Stimulated activated CD4-positive, alpha-beta T cell treated with anti-CD3 and anti-CD28 coated beads, TNF-alpha, amount 100 ng/mL, for 24 hours (primary cell): ENCODE measurements at places on chromosomes 7 and 10.

DNA sequence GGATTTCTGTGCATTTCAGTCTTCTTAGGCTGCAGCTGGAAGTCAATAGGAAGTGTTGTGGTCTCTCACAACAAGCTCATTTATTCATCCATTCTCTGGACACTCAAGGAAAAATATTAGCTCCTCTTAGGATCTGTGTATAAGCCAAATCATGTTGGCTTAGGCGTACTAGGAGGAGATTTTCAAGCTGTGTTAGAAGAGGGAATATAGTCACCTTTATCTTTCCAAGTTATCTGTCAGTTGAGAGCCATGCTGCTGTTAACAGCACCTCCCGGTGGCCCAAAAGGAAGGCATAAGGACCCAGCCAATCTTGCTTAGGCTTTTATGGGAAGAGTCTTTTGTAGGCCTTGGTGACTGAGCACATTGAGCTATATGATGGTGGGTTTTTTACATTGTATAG is 220.0 kb downstream of the LRMDA start:
- no peak for DNase-seq

DNA sequence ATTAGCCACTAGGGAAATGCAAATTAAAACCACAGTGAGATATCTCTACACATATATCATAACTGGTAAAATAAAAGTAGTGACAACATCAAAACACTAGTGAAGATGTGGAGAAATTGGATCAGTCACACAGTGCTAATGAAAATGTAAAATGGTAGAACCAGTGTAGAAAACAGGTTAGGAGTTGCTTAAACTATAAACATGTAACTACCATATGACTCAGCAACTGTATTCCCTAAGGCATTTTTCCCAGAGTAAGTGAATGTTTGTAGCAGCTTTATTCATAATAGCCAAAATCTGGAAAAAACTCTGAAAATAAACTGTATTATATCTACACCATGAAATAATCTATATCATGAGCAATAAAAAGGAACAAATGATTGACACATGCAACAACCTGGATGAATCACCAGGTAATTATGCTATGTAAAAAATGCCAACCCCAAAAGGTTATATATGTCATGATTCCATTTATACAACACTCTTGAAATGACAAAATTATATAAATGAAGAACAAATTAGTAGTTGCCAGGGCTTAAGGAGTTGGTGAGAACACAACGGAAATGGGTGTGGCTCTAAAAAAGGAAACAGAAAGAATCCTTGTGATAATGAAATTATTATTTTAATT is 22.8 kb downstream of the SLC25A40 start:
- no peak for DNase-seq

GRCh38 chr10:110398419-110399105 is 93.8 kb upstream of the SMNDC1 start:
- no peak for DNase-seq

- no peak for DNase-seq
Observed at GRCh38 chr7:75649462-75649861, 89.3 kb downstream of the HIP1 start.

GRCh38 chr10:10819206-10819856 is 198.3 kb upstream of the CELF2 start:
- DNase-seq, result no peak

- no peak for DNase-seq
Observed at GRCh38 chr10:14723052-14723689, 51.5 kb downstream of the FAM107B start.

DNA sequence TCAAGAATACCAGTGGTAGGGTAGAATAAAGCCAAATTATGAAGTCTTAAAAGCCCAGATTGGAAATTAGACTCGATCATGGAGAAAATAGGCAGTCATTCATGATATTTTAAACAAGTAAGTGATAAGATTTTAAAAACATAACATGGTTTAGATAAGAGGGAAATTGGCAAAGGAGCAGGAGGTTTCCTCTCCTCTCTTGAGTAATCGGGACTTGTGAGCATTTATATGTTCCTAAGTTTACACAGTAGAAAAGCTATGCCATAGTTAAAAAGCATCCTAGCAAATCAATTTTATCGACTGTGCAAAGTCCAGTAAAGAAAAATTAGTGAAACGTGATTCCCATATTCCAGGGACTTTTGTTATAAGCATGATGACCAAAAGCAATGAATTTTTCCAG is 313.2 kb downstream of the AHR start:
- no peak for DNase-seq
